CD4-positive, alpha-beta T cell (primary cell): ENCODE measurements at places on chromosomes 7 and 10. TPM values are rescaled to one million over a fixed set of nuclear protein-coding genes. Genes with fewer than 3 reads are reported as not detected.
A peak's percentile ranks its signal among the peaks of the same experiment; 100 is the strongest.

Gene PTPN20
- total RNA-seq = 2.2 TPM

Gene RBP3
- total RNA-seq = not detected

Gene ZNF511
- 40.9 TPM for total RNA-seq

Gene FAM25C
- not detected for total RNA-seq

DNA sequence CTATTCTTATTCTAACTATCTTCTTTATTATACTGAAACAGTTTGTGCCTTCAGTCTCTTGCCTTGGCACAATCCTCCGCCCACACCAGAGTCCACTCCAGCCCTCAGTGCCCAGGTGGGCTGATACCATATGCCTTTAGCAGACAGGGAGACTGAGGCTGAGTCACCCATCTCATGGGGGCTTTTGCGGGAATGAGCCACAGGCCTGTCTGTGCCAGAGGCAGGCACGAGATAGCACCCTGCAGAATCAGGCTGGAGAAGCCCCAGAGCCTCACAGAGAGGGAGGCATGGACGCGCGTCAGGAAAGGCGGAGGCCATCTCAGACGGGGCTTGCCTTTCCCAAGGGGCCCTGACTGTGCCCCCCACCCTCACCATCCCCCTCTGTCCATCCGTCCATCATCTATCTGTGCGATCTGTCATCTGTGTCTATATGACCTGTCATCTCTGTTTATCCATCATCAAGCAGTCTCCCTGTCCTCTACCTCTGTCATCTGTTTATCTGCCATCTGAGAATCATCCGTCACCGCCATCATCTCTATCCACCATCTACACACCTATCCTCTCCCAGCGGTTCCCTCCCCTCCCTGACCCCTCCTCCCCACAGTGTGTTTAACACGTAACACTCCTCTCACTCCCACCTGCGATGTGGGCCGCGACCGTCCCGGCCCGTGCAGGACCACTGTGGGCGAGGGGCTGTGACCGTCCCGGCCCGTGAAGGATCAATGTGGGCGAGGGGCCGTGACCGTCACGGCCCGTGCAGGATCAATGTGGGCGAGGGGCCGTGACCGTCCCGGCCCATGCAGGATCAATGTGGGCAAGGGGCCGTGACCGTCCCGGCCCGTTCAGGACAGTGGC is 7.3 kb upstream of the ADAP1 start:
- no peak for DNase-seq
- no peaks in the 10 kb centered on the region for H3K27me3 ChIP-seq
- no peak overlapping the region for H3K27ac ChIP-seq
- H3K36me3 ChIP-seq = peaks cover 2% of the 10 kb centered on the region

DNA sequence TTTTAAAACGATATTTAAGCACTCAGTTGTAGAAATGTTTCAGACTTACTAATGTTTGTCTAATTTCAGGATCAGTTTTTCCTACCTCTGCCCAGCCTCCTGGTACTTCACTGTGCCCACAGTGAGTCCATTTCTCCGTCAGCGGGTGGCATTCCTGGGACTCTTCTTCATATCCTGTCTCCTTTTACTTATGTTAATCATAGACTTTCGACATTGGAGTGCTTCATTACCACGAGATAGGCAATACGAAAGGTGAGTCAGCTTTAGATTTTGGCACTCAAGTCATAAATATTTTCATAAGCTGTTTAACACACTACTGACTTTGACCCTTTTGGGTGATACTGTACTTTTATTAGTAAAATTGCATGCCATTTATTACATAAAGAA is 2.1 kb downstream of the ENTPD7 start:
- H3K27ac ChIP-seq = no peak overlapping the region
- no peaks in the 10 kb centered on the region for H3K36me3 ChIP-seq
- no peak overlapping the region for H3K4me3 ChIP-seq
- DNase-seq = no peak
- H3K4me1 ChIP-seq = peaks cover 16% of the 10 kb centered on the region

DNA sequence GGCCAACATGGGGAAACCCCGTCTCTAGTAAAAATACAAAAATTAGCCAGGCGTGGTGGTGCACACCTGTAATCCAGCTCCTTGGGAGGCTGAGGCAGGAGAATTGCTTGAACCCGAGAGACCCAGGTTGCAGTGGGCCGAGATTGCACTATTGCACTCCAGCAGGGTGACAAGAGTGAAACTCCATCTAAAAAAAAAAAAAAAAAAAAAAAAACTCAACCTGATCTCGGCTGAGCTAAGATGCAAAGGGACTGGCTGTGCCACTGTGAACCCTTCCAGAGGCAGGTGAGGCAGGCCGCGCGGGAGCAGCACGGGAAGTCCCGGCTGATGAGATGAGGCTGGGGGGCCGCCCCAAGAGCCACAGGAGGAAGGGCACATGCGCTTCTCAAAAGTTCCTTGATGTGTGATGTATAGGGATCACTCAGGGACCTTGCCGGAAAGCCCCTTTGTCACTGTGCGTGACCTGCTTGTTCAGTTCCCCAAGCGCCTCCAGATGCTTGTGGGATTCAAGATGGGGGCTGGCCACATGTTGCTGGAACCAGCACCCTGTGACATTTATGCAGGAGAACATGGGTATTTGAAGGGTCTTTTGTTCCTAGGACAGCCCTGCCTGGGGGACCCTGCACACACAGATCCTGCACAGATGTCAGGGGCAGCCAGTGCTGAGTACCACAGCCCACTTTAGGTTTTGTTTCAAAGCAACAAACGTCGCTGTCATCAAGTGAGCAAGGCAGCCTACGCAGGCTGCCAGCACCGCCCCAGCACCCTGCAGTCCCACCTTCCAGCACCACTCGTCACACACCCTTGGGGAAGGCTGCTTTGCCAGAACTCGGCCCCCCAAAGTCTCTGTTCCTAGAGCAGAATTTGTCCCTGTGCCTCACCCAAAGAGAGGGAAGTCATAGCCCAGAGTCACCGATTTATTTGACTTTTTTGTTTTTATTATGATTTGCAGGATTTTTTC is 74.8 kb upstream of the SH2B2 start:
- H3K4me1 ChIP-seq = no peaks in the 10 kb centered on the region
- H3K27ac ChIP-seq = no peak overlapping the region
- no peak overlapping the region for H3K4me3 ChIP-seq
- no peak for DNase-seq

- no peaks in the 10 kb centered on the region for H3K4me1 ChIP-seq
- no peak for DNase-seq
- H3K27ac ChIP-seq = no peak overlapping the region
- no peak overlapping the region for H3K4me3 ChIP-seq
These were observed 104.5 kb downstream of the SRI start for GRCh38 chr7:88115258-88115796.

- H3K27me3 ChIP-seq = peaks cover 33% of the 10 kb centered on the region
- H3K4me3 ChIP-seq = peak overlapping the region; percentile 40
- DNase-seq = no peak
- no peaks in the 10 kb centered on the region for H3K36me3 ChIP-seq
- H3K27ac ChIP-seq = no peak overlapping the region
- H3K4me1 ChIP-seq = peaks cover 22% of the 10 kb centered on the region
These were observed 130.6 kb downstream of the SPAG6 start for GRCh38 chr10:22475651-22476600.
